ENCODE measurements at places on chromosomes 16 and 17.

GRCh38 chr16:86752582-86753175, 174.3 kb downstream of the FOXL1 start:
- no peak for DNase-seq

- no peak for DNase-seq
Measured at GRCh38 chr16:71564335-71564967, 12.4 kb downstream of the TAT start.

DNA sequence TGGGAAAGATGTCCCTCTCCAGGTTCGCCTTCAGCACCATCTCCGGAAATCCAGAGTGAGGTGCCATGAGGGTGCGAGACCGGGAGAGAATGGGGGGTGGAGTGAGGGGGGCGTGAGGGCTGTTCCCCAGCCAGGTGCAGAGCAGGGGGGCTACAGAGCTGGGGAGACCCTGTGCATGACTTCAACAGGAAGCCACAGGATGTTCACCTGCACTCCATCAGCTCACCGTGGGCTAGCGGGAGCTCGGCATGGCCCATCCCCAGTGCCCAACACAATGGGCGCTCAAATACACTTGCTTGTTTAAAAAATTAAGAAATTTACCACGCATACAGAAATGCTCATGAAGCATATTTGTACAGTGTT, 27.7 kb downstream of the TMEM235 start:
- no peak for DNase-seq

GRCh38 chr17:2563061-2563460, 30.4 kb upstream of the PAFAH1B1 start:
- no peak for DNase-seq

DNA sequence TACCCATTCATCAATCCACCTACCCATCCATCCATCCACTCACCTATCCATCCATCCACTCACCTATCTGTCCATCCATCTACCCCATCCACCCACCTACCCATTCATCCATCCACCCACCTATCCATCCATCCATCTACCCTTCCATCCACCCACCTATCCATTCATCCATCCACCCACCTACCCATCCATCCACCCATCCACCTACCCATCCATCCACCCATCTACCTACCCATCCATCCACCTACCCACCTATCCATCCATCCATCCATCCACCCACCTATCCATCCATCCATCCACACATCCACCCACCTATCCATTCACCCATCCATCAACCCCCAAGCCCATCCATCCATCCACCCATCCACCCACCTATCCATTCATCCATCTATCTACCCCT, 267.1 kb downstream of the MRTFB start:
- DNase-seq: no peak

DNA sequence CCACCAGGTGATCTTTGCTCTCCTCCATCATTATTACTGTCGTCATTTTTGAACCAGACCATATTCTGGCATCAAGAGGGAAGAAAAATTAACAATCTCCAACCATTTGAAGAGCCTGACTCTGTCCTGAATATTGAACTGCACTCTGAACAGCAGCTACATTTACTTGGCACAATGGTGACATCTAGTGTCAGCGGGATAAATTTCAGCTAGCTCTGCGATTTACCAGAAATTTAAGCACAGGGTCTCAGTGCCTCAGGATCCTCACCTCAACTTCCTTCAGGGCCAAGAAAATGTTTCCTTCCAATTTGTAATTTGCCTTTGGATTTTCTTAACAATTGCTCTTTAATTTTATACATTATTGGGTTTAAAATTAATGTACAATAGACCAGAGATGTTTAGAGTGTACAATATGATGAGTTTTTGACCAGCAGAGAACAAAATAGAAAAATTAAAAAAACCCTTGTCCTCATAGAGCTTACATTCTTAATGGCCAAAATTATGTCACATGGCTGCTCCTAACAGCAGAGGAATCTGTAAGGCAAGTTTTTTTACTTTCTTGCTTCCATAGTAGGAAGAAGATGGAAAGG, 10.7 kb upstream of the ZNF19 start:
- peak; percentile 16 for DNase-seq

GRCh38 chr17:60510723-60511122, 15.3 kb downstream of the APPBP2 start:
- no peak for DNase-seq

GRCh38 chr16:20925751-20926150, 25.2 kb downstream of the LYRM1 start:
- no peak for DNase-seq

GRCh38 chr16:86398201-86398600, 112.1 kb upstream of the FOXF1 start:
- no peak for DNase-seq

DNA sequence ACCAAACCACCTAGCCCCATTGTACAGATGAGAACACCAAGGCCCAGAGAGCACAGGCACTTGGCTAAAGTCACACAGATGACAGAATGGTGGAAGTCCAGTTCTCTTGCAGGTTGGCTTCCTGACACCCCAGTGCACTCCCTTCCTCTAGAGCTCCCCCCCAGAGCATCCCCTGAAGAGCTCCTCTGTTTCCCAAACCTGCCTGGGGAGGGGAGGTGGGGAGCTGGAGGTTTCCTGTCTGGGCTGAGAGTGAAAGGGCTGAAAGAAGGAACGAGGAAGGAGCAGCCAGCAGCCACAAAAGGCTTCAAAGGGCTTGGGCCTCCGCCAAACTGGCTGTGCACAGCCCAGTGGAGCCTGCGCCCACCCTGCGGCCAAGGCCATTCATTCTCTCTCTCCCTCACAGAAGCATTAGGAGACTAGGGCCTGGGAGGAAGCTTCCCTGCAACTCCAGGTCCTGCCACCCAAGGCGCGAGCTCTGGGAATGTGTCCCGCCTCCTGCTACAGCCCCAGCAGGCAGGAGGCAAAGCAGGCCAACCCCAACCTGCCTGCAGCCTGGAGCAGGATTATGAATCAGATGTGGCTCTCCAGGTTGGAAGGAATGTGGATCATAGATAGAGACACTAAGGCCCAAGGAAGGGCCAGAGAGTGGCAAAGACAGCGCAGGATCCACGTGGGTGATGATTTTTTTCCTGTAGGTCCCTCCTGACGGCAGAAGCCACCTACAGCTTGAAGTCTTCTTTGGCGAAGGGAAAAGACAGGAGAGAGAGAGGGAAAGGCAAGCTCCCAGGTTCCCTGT, 913 bp downstream of the SLC13A5 start:
- no peak for DNase-seq

DNA sequence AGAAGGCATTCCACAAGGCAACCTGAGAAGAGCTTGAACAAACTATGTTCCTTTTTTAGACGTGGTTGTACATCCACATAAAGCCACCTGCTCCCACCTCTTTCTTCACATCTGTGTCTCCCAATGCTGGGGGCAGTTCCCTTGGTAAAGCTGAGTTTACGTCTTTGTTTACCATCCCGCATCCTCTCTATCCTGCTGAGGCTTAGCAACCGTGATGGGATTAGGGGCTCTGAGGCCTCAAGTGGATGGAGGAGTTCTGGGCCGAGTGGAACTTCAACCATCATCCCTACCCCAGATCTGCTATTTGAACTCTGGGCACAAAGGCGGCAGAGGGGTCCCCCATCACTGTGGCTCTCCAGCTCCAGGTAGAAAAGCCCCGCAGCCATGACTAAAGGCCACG, 94.2 kb upstream of the CREBBP start:
- DNase-seq: no peak

- no peak for DNase-seq
Measured at GRCh38 chr17:73365301-73365874, 53.6 kb upstream of the CDC42EP4 start.

Data from fibroblast of skin of left biceps (primary cell).